CD4-positive, alpha-beta memory T cell (primary cell): ENCODE measurements at places on chromosomes 16 and 17. TPM values are rescaled to one million over a fixed set of nuclear protein-coding genes. Genes with fewer than 3 reads are reported as not detected.

The C16orf95 gene
- total RNA-seq: 1.6 TPM

DNA sequence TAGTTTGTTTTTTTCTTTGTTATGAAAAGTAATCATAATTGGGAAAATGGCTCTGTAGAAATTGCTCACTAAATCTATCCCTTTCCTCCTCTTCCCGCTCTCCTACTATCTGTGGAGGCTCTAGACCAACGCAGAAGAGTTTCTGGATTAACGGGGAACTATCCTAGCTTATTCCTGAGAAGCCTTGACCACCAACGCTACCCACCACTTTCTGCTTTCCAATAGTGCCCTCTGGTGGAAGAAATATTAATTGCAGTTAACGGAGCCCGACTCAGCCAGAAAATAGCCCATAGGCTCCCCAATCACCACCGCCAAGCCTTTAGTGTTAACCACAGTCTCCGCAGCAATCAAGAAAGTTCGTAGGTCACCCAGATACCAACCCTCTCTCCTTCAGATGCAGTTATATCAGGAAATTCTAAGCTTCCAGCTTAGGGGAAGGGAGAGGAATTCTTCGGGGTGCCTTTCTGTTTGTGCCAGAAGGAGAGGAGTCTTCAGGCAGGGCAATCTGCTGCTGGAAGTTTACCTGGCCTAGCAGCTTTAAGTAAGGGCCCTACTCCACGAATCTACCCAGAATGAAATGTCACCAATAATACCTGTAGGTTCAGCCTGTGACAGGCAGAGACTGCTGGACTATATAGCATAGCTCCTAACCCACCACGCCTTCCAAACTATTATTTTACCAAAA, 23.0 kb upstream of the NSRP1 start:
- peak; percentile 52 for DNase-seq

DNA sequence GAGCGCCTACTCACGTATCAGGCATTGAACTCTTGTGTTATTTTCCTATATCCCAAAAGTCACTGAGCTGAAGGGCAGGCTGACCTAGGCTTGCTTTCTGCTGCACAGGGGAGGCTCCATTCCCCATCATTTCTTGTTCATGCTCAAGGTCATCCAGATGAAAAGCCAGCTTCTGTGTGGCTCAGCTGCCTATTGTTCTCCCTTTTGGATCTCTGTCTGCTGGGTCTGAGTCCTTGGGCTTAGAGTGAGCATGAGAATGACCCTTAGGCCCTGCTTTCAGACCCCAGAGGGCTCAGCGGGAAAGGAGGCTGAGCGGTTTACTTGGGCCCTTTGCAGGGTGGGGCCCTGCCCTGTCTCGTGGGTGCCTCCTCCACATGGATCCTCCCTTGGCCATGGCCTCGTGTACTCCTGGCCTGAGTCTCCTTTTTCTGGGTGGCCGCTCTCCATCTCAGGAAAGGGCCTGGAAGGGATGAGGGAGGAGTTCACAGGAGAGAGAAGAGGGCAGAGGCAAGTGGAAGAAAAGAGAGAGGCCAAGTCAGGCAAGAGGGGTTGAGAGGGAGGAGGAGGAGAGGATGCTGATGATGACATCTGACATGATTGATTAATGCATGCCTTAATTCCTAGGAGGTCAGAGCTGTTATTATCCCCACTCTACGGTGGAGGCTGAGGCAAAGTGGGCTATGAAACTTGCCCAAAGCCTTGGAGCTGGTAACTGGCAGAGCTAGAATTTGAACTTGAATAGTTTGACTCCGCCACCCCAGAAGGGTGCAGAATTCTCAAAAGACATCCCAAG, 19.8 kb upstream of the MAP3K14 start:
- no peak for DNase-seq

DNA sequence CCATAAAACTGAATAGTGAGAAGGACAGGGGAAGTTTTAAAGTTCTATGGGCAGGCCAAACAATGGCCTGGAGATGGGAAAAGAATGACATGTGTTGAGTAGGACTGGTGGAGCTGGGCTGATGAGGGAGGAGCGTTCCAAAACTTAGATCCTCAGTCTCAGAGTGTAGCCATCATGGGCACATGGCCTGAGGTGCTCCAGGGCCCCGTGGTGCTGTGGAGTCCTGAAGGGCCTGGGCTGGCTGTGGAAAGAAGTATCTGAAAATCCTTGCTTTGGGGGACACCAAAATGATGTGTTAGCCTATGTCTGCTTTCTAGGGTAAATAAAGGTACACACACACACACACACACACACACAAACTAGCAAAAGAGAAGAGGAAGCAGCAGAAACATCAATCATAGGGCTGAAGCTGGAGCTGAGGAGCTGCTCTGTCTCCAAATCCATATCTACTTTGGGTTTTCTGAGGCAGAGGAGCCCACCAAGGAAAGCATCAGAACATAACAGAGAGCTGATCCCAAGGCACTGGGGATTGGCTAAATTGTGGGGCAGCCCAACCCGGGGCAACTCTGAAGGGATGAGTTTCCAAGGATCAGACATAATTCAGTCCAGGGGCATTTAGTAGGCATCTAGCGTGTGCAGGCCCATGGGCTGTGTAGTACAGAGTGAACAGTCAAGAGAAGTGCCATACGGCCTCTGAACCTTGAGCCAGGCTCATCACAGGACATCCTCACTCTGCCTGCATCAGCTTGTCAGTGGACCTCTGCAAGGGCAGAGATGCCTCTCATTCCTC, 85.2 kb downstream of the C16orf78 start:
- no peak for DNase-seq

- DNase-seq: no peak
These were observed 28.6 kb downstream of the DCAKD start for GRCh38 chr17:45022655-45023339.
